ENCODE measurements at places on chromosomes 16 and 17.
A peak's percentile ranks its signal among the peaks of the same experiment; 100 is the strongest.

DNA sequence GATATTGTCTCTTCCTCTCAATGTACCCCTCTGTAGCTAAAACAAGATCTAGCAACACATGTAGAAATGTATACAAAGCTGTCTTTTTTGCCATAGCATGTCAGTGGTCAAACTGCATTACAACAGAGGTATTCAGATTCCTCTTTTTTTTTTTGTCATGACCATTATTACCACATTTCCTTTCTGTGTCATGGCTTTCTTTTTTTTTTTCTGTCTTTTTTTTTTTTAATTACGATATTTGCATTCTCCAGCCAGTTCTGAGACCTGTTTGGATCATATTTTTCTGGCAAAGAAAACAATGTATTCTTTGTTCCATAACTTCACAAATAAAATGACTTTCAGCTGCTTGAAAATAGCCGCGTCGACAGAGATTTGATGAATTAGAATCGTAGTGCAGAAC, 27.4 kb upstream of the CAPNS2 start:
- DNase-seq, result no peak

DNA sequence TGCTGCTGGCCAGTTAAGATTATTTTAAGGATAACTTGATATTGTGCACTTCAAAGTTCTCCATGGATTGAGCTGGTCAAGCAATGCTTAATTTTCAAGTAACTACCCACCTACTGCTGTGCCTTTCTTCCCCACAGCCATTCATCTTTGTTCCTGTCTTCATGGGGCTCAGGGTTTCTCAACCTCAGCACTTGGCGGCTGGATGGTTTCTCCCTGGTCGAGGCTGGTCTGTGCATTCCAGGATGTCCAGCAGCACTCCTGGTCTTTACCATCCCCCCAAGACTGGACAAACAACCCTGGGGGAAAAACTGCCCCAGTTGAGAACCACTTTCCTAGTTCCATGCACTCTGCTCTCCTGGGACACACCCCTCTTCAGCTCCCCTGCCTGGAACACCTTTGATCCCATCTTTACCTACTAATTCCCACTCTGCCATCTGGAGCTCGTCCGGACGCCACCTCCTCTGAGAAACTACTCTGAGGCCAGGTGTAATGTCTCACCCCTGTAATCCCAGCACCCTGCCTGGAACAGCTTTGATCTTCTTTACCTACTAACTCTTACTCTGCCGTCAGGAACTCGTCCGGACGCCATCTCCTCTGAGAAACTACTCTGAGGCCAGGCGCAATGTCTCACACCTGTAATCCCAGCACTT, 81.5 kb downstream of the NXN start:
- no peak for DNase-seq

- DNase-seq, result no peak
These were observed 61.4 kb downstream of the ZNF18 start for GRCh38 chr17:11935734-11936406.

GRCh38 chr16:3180445-3180878, 7.5 kb upstream of the OR1F1 start:
- no peak for DNase-seq

- DNase-seq, result no peak
These were observed 42.4 kb upstream of the SLC25A19 start for GRCh38 chr17:75331671-75332070.

GRCh38 chr17:74037320-74037719, 166.2 kb upstream of the RPL38 start:
- no peak for DNase-seq

GRCh38 chr17:2435862-2436261, 35.0 kb upstream of the MNT start:
- DNase-seq, result peak; percentile 66

GRCh38 chr16:84190731-84191388, at the start of gene ADAD2:
Gene ADAD2, plus strand, starts transcription at chr16:84191157. Its CDS starts 74 bp downstream, at chr16:84191231.
- no peak for DNase-seq

- no peak for DNase-seq
These were observed 17.3 kb upstream of the PRKCA start for GRCh38 chr17:66285149-66285548.

DNA sequence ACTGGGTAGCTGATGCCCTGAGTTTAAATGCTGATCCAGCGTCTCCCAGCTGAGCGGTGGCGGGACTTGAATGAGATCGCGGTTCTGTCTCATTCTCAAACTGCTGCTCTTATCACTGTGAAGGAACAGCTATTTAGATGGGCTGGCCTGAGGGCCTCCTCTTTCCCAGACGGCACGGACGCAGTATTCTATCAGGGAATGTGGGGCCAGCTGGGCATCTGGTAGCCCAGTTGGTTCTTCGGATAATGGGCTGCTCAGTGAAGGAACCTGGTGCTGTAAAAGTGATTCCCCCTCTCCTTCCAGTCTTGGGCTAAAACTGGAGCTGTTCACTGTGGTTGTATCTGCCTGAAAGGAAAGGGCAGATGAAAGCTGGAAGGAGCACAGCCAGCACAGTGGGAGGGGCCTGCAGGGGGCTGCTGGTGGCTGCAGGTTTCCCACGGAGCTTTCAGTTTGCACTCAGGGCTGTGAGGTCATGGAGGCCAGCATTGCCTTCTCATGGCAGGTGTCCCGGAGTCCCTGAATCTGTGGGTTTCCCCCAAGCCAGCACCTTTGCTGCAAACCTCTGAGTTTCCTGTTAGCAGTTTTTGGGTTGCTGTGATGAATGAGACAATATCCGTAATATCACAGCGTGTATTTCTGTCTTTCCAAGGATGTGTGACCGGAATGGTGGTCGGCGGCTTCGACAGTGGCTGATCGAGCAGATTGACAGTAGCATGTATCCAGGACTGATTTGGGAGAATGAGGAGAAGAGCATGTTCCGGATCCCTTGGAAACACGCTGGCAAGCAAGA, 3.6 kb downstream of the IRF8 start:
- DNase-seq, result no peak

- no peak for DNase-seq
These were observed 1.9 kb upstream of the PLEKHG4 start for GRCh38 chr16:67277294-67277998.

GRCh38 chr17:45315648-45316433, 979 bp downstream of the MAP3K14 start:
- DNase-seq, result no peak

DNA sequence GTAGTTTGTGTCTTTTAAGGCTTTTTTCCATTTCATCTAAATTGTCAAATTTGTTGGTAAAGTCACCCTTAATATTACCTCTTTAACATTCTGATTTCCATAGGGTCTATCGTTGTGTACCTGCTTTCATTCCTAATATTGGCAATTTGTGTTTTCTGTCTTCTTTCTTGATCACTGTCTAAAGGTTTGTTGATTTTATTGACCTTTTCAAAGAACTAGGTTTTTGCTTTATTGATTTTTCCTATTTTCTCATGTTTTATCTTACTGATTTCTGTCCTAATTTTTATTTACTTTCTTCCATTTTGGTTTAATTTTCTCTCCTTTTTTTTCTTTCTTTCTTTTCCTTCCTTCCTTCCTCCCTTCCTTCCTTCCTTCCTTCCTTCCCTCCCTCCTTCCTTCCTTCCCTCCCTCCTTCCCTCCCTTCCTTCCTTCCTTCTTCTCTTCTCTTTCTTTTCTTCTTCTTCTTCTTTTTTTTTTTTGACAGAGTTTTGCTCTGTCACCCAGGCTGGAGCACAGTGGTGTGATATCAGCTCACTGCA, 86.3 kb downstream of the CYLD start:
- no peak for DNase-seq

DNA sequence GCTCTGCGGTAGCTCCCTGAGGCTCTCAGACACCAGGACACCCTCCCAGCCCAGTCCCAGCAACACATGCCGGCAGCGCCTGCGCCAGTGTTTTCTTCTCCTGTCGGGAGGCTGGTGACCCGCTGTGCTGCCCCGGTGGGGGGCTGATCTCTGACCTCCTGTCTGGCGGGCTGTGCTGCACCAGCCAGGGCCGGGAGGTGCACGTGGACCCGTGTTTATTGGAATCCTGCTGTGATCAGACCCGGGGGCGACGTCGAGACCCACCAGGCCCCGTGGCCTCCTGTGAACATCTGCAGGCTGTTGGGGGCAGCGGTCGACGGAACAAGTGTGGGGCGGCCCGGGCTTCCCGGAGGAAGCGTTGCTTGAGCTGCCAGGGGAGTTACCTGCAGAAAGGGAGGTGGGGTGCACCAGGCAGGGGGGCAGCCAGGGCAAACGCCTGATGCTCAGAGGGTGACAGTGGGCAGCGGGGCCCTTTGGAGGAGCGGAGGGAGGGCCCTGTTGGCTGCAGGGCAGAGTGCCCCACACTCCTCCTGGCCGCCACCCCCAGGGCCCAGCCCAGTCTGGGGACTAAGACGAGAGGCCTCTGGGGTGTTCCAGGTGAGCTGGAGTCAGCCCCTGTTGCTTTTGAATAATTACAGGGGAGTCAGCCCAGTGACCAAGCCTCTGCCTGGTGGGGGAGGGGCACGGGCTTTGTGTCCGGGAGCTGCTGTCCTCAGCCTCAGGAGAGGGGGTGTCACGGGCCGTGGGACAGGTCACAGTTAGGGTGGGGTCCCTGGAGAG, 2.3 kb upstream of the SSTR5 start:
- DNase-seq, result no peak

- DNase-seq, result no peak
These were observed 27.9 kb upstream of the PMFBP1 start for GRCh38 chr16:72199761-72200337.

DNA sequence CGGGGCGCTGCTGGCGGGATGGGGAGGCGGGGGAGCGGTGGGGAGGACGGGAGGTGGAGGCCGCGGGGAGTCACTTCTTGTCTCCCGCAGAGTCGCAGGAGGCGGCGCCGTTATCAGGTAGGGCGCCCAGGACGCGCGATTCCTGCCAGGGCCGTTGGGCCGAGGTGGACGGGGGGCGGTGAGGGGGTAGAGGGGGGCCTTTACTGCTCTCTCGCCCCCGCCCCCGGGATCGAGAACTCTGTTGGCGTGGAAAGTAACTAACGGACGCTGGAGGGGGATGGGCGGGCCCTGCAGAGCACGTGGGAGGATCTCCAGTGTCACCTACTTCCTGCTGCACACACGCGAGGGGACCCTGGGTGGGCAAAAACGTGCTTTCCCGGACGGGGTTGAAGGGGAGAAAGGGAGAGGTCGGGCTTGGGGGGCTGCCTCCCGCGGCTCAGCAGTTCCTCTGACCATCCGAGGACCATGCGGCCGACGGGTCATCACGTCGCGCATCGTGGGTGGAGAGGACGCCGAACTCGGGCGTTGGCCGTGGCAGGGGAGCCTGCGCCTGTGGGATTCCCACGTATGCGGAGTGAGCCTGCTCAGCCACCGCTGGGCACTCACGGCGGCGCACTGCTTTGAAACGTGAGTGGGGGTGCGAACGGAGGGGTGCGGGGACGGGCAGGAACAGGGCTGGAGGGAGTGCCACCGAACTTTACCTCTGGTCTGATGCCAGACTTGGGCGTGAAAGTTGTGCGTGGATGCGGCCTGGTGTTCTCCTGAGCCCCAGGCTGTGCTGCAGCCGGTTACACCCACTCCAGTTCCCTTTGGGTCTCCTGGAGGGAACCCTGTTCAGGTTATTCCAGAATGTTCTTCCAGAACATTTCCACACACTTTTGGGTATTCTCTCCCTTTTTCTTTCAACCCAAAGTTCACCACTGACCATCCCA, 569 bp downstream of the PRSS21 start:
- DNase-seq, result no peak

- no peak for DNase-seq
These were observed 13.1 kb upstream of the PRR35 start for GRCh38 chr16:546909-547770.

GRCh38 chr16:81798311-81799137, 19.4 kb downstream of the PLCG2 start:
- no peak for DNase-seq

GRCh38 chr16:69088684-69089083, 16.8 kb upstream of the HAS3 start:
- DNase-seq, result no peak

DNA sequence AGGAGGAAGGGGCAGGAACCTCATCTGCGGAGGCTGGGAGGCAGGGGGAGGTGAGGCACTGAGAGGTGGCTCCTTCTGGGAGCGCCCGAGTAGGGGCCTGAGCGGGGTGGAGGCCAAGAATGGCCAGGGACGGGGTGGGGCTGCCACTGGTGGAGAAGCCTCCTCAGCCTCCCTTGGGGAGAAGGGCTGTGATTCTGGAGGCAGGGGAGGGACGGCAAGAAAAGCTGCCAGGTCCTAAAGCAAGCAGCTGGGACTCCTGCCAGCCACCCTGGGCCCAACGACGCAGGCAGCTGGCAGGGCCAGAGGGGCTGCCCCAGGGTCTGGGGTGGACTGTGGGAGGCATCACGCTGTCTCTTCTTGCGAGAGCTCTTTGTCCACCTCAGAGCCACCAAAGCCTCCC, 12.7 kb upstream of the MLKL start:
- DNase-seq, result no peak

DNA sequence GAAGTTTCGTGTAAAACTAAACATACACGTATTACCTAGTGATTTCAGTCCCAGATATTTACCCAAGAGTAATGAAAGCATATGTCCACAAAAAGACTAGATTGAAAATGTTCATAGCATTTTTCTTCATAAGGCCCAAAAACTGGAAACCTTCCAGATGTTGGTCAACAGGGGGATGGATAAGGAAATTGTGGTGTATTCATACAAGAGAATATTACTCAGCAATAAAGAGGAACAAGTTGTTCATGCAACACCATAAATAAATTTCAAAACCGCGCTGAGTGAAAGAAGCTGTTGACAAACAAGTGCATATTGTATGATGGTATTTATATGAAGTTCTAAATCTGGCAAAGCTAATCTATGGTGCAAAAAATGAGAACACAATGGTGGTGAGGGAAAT, 54.1 kb upstream of the NFAT5 start:
- DNase-seq, result no peak

DNA sequence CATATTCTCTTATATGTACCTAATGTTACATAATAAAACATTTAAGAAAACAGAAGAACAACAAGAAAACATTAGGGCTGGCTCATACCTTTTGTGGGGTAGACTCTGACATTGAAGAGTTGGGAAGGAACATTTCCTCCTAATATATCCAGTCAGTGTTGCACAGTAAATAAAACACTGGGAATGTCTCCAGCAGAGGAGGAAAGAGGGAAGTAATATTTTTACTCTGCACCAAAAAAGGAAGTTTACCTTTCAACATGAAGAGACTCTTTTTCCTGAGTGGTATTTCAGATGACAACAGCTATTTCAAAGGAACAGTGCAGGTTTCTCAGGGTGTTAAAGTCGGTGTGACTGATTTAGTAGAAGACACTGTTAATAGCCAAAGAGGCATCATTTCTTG, 31.9 kb downstream of the EPN2 start:
- DNase-seq, result no peak

DNA sequence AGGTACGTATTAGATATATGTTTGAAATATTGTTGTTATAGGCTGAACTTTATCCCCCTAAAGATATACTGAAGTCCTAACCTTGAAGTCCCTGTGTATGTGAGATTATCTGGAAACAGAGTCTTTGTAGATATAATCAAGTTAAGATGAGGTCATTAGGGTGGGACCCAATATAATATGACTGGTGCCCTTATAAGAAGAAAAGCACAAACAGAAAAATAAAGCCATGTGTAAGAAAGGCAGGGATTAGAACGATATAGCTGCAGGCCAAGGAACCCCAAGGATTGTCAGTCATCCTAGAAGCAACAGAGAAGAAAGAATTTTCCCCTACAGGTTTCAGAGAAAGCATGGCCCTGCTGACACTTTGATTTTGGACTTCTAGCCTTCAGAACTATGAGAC, 95.8 kb downstream of the USP32 start:
- DNase-seq, result no peak

GRCh38 chr16:67425580-67425979, 5.3 kb upstream of the HSD11B2 start:
- no peak for DNase-seq

Data from NCI-H2107 (cell line).